Neural progenitor cell (in vitro differentiated cells): ENCODE measurements at places on chromosomes 7 and 10. TPM values are rescaled to one million over a fixed set of nuclear protein-coding genes. Genes with fewer than 3 reads are reported as not detected.

SEMA4G gene
- total RNA-seq: 2.3 and 5.4 TPM in 2 replicates

PNLIP gene
- not detected in 2 replicates for total RNA-seq

PRPS1L1 gene
- not detected in 2 replicates for total RNA-seq

DNA sequence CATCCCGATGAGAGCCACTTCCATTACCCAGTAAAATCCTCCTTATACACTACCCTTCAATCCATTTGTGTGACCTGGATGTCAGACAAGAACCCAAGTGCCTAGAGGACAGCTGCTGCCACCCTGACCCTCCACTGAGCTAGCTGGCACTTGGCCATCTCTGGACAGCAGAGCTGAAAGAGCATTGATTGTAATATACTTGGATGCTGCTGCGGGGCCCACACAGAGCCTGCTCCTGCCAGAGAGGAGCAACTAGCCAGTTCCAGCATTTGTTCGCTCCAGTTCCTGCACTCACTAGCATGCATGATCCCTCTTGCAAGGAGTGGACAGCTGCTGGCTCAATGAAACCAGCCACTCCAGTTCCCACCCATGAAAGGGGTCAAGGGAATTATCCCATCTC is 8.4 kb upstream of the TMEM254 start:
- no peak overlapping the region for H3K4me3 ChIP-seq
- H3K27ac ChIP-seq: no peak overlapping the region
- no peak for DNase-seq
- no peaks in the 10 kb centered on the region for H3K4me1 ChIP-seq

DNA sequence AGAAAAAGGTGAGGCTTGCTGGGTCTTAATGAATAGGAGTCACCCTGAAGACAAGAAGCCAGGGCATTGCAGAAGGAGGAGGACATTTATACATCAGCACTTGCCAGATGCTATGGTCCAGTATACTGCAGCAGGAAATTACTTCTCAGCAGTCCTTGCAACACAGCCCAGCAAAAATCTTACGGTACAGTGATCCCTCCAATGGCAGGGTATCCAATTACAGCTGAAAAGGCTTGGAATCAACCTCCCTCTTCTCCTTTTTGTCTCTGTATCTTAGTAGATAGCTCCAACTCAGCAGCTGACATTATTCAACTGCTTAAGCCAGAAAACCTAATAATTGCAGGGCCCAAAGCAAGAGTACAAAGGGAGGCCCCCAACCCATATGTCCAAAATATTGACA is 128.3 kb upstream of the COBL start:
- peaks cover 24% of the 10 kb centered on the region for H3K4me1 ChIP-seq
- H3K27me3 ChIP-seq: no peaks in the 10 kb centered on the region
- H3K4me3 ChIP-seq: no peak overlapping the region
- H3K36me3 ChIP-seq: no peaks in the 10 kb centered on the region
- peak overlapping the region; percentile 1 for H3K27ac ChIP-seq
- DNase-seq: no peak

GRCh38 chr10:13743101-13743693 is 156.4 kb downstream of the PRPF18 start:
- H3K27me3 ChIP-seq: no peaks in the 10 kb centered on the region
- no peak for DNase-seq
- no peak overlapping the region for H3K27ac ChIP-seq
- H3K4me3 ChIP-seq: no peak overlapping the region

GRCh38 chr10:54469587-54470323 is 331.3 kb downstream of the PCDH15 start:
- no peaks in the 10 kb centered on the region for H3K36me3 ChIP-seq
- no peak overlapping the region for H3K4me3 ChIP-seq
- no peaks in the 10 kb centered on the region for H3K4me1 ChIP-seq
- DNase-seq: no peak
- H3K27me3 ChIP-seq: no peaks in the 10 kb centered on the region
